Stimulated activated CD4-positive, alpha-beta T cell treated with anti-CD3 and anti-CD28 coated beads, Interleukin-1b, Interleukin-23, amount 100 ng/mL, for 1 hour (primary cell): ENCODE measurements at places on chromosomes 13 and 19.

- DNase-seq = no peak
Observed at GRCh38 chr19:44585371-44586133, 27.8 kb upstream of the IGSF23 start.

DNA sequence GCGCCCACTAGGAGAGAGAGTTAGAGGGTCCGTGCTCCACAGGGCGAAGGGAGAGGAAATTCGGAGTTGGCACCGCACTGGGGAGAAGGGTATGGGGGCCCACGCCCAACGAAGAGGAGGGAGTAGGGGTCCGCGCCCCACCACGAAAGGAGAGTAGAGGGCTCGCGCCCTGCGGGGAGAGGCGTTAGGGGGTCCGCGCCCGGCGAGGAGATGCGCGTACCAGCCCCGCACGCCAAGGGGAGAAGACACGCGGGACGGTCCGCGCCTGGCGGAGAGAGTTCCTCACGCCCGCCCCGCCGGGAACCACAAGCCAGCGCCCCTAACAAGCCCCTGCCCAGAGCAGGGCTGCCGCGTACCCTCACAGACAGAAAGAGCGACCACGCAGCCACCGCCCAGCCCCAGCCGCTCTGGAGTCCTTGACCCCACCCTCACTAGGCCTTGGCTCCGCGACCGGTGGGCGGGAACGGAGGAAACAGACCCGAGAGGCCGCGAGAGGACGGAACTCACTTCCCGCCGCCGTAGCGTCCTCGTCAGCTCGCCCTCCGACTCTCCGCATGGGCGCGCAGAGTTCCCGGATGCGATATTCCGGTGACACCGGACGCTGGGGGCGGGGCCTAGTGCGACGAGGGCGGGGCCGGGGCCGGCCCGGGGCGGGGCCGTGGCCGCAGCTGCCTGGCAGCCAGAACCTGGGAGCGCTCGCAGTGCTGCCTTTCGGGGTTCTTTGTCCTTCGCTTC lies 20.0 kb upstream of the ZSCAN18 start:
- no peak for DNase-seq

DNA sequence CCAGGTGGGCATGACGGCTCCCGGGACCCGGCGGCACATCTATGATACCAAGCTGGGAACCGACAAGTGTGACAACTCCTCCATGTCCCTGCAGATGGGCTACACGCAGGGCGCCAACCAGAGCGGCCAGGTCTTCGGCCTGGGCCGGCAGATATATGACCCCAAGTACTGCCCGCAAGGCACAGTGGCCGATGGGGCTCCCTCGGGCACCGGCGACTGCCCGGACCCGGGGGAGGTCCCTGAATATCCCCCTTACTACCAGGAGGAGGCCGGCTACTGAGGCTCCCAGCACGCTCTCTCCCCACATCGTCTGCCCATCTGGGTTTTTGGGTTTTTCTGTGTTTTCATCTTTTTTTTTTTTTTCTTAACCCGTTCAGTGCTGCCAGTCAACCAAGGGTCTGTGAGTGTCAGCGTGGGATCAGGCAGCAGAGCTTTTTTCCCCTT lies 2.3 kb upstream of the ABCA7 start:
- DNase-seq = no peak

DNA sequence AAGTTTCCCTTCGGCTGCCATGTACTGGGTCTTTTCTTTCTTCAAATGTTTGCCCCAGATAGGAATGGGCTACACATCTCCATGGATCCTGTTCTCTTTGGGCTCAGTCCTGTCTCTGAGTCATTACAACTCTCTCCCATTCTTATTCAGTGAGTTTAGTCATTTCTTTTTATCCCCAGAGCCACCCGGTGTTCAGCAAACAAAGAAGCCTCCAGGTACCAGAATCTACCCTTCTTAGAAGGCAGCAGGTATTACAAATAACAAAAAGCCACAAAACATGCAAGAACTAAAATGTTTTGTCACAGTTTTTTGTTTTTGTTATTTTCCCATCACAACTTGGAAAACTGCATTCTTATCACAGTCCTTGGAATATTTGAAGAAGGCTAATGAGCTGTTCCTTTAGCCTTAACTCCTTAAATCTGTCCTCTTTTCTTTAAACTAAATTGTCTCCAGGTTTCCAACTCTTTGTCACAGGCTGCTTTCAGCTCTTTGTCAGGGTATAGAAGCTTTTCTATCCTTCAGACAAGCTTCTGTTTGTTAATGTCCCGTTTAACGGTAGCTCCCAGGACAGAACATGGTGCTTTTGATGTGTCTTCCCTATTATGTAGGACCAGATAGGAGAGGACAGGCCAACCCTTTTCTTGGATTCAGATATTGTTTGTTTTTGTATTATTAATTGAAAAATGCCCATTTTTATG lies 215.5 kb upstream of the HTR2A start:
- DNase-seq = no peak
